ENCODE measurements at places on chromosomes 3 and 15.

- DNase-seq: no peak
These were observed 135.1 kb downstream of the HCN4 start for GRCh38 chr15:73233623-73234022.

DNA sequence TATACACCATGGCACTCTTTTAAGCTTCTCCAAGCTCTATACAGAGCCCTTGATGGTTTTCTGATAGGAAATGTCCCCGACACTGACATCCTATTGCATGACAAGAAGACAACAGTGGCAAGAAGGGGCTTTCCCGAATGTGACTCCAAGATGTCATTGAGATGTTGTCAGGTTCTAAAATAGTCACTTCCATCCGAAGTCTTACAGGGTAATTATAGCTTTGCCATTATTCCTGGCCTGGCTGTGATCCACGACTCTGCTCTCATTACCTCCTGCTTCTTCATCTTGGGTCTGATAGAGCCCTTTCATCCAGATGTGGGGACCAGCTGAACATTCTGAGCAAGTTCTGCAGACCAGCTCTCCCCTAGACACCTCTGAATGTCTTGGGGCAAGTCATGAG is 40.6 kb upstream of the ADAMTS9 start:
- no peak for DNase-seq

- DNase-seq: no peak
These were observed 105.1 kb downstream of the ZMAT3 start for GRCh38 chr3:178966299-178967176.

- DNase-seq: no peak
These were observed 383.0 kb downstream of the TBL1XR1 start for GRCh38 chr3:176814285-176814684.

GRCh38 chr3:133123636-133124035 is 85.4 kb downstream of the TMEM108 start:
- no peak for DNase-seq

GRCh38 chr15:49242820-49243219 is 72.8 kb downstream of the GALK2 start:
- DNase-seq: no peak

- DNase-seq: no peak
These were observed 115.9 kb downstream of the CBLB start for GRCh38 chr3:105752791-105753415.

All from esophagus squamous epithelium (tissue), 5 donors.